ENCODE measurements at places on chromosomes 4 and X.

DNA sequence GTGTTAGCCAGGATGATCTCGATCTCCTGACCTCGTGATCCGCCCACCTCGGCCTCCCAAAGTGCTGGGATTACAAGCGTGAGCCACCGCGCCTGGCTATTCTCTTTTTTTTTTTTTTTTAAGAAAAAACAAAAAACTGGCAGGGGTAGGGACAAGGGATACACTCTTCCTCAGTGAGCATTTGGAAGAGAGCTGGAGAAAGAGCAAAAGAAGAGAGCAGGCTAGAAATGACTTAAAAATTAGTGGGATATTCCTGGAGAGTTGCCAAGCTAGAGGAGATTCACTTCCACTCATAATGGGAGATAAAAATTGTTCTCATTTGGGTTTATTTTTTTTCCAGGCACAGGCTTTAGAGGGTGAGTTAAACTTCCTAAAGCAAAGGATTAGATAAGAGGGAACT lies 140.0 kb upstream of the SCML1 start:
- no peak for DNase-seq

DNA sequence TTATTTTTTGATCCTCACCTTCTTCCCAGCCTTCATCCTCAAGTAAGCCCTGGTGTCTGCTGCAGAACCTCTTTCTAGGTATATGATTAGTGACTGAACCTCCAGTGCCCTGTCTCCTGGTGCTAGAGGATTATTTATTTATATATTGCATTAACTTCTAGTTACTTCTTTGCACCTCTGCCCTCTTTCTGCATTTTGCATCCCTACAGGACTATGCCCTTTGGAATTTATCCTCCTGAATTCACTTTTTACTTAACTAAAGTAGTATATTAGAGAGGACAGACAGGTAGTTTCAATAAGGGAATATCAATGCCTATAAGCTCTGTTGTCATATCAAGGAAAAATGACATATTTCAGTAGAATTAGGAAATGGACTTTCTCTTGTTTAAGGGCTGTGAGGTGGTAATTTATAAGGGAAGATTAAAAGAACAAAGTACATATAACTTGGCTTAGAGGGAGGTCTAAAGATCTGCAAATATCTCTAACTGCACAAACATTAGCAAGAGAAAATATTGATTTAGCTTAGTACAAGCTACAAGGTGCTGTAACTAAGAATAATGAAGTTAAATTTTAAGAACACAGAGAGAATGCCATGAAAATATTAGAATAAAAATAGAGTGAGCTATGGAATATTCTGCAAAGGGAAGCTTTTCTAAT lies 181.7 kb downstream of the TEX13A start:
- no peak for DNase-seq

GRCh38 chr4:65893271-65893670 lies 223.0 kb upstream of the EPHA5 start:
- no peak for DNase-seq

GRCh38 chrX:105821471-105822121 lies 743 bp upstream of the NRK start:
- DNase-seq, result no peak

DNA sequence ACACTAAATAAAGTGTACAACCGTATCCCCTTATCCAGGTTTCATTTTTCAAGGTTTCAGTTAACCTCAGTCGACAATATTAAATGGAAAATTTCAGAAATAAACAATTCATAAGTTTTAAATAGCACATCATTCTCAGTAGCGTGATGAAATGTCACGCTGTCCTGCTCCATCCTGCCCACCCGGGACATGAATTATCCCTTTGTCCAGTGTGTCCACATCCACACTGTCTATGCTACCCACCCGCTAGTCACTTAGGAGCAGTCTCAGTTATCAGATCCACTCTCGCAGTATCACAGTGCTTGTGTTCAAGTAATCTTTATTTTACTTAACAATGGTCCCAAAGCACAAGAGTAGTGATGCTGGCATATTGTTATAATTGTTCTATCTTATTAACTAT lies 54.7 kb downstream of the FRYL start:
- DNase-seq, result no peak

- no peak for DNase-seq
Measured at GRCh38 chrX:118562582-118563164, 67.1 kb downstream of the DOCK11 start.

- DNase-seq, result no peak
Measured at GRCh38 chr4:150332086-150332485, 249.9 kb upstream of the MAB21L2 start.

DNA sequence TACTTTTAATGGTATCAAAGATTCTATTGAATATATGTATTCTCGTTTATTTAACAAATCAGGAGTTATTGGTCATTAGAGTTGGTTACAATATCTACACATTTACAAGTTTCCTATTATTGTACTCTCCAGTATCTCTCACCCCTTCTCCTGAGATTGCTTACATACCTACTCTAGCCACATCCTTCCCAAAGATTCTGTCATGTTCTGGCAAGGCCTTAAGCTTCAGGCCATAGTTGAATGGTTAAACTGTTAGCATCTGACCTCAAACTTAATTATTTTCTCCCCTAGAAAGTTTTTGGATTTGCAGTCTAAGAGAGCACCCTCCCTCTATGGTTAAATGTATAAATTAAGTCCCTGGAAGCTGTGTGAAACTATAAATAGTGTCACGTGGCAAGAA lies 784.2 kb downstream of the GLUD2 start:
- DNase-seq, result no peak

- no peak for DNase-seq
Measured at GRCh38 chr4:16516796-16517439, 290.6 kb upstream of the TAPT1 start.

DNA sequence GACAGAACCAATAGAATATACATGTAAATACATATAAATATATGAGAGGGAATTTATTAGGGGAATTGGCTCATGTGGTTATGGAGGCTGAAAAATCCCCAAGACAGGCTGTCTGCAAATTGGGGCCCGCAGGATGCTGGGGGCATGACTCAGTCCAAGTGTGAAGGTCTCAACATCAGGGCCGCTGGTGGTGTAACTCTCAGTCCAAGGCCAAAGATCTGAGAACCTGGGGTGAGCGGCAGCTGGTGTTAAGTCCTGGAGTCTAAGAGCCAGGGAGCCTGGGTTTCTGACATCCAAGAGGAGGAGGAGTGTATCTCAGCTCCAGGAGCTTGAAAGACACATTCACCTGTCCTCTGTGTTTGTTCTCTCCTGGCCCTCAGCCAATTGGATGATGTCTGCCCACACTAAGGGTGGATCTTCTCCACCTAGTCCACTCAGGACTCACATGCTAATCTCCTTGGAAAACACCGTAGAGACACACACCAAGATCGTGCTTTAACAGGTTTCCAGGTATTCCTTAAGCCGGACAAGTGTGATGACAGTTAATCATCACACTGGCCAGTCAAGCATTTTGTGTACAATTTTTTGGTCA lies 28.9 kb downstream of the TIGD2 start:
- DNase-seq, result no peak

DNA sequence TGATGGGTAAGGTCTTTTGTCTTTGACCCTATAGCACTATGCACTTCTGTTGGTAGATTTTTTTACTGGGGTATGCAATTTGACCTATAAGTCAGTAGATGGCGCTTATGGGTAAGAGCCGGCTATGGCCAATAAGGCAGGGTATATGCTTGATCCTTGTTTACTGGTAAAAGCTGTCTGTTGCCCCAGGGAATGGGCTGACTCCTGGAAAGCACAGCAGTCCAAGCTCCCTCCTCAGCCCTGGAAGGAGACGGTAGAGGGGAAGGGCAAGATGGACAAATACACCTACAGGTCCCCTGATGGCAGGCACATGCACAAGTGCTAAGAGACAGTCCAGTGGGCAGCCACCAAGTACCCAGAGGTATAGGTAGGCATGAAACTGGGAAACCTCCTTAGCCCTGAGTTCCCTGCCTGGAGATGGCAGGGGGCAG lies 63.7 kb downstream of the ADAMTS3 start:
- DNase-seq, result peak; percentile 24

DNA sequence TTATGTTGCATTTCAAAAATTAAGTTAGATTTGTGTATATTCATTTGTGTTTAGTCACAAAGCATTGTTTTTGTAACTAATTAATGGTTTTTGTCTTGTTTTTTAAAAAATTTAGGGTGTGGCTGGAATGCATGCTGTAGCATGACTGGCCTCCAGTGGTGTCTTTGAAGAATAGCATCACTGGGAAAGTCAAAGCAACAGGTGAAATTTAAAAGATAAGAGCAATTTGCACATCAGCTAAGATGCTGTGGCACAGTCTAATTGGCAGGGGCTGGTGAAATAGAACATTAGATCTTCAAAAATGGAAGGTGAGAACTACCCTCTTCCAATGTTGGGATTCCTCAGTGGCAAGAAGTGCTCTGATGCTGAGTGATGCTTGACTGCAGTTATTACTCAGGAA lies 45.3 kb downstream of the ANK2 start:
- peak; percentile 48 for DNase-seq

DNA sequence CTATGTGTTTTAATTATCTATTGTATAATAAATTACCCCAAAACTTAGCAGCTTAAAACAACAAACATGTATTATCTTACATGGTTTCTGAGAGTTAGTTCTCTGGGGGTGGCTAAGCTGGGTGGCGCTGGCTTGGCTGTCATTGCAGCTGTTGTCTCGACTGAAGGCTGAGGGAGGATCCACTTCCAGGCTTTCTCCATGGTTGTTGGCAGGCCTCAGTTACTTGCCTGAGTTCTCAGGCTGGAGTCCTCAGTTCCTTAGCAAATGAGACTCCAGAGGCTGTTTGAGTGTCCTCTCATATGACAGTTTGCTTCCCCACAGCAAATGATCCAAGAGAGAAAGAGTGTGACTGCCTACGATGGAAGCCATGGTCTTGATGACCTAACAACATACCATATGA lies 23.5 kb upstream of the GALNT7 start:
- no peak for DNase-seq

GRCh38 chrX:16251782-16252181 lies 84.5 kb downstream of the MAGEB17 start:
- no peak for DNase-seq

DNA sequence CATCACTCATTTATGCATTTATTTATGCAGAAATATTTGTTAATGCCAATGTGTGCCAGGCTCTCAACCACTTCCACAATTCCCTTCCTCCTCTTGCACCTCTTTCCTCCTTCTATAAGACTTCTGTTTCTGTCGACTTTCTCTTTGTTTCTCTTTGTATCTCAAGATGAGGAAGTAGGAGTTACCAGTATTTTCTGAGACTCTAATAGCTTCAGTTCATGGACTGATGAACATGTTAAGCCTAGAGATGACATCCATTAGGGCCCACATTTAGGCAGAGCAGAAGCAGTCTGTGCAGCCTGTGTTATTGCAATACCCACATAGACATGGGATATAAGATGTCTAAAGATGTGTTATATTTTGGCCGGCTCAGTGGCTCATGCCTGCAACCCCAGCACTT lies 241.8 kb upstream of the SMIM31 start:
- no peak for DNase-seq

DNA sequence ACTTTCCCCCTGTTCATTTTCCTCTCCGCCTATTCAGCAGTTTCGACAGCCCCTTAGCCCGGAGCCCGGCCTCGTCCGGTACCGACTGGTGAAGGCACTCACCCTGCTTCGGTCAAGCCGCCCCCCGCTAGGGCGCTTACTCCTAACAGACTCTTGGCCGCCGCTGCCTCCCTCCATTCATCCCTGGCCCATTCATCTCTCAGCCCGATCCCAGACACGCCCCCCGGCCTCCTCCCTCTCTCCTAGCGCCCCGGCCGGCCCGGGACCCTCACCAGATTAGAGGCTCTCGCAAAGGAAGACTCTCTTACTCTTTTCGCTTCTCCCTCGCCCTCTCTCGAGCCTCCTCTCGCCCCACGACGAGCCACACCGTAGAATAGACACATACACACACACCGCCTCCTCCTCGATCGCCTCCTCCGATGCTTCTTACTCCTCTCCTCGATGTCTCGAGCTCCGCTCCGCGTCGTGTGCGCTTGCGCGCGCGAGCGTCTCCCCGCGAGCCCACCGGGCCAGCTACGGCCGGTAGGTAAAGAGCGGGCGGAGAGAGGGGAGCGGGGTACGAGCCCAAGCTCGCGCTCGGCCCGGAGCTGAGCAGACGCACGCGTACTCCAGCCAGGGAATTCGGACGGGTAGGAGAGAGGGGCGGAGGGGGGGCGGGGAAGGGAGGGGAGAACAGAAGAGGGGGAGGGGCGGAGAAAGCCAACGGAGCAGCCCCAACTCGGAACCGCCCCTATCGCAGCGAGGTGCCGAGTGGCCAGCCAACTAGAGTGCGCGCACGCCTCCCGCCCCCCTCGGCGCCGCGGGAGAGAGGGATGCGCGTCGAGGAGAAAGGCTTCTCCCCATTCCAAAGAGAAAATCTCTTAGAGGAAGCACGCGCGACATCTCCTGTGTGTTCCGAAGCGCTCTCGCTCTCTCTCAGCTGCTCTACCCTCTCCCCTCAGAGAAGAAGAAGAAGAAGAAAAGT lies at the start of gene WNK3:
TSS of gene WNK3 (minus strand) at position 633 of the 964 bp plus-strand sequence.
- peak; percentile 82 for DNase-seq

- DNase-seq, result no peak
Measured at GRCh38 chr4:152599095-152599494, 63.2 kb upstream of the FBXW7 start.

DNA sequence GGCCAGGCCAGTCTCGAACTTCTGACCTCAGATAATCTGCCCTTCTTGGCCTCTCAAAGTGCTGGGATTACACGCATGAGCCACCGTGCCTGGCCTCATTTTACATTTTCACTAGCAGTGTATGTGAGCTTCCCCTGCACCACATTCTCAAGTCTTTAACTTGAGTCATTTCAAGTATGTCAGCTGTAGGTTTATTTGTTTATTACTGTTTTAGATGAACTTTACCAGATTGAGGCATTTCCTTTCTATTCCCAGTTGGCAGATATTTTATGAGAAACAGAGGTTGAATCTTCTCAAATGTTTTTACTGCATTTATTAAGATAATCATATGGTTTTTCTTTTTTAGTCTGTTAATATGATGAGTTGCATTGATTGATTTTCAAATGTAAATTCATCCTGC lies 114.6 kb upstream of the SH3RF1 start:
- no peak for DNase-seq

DNA sequence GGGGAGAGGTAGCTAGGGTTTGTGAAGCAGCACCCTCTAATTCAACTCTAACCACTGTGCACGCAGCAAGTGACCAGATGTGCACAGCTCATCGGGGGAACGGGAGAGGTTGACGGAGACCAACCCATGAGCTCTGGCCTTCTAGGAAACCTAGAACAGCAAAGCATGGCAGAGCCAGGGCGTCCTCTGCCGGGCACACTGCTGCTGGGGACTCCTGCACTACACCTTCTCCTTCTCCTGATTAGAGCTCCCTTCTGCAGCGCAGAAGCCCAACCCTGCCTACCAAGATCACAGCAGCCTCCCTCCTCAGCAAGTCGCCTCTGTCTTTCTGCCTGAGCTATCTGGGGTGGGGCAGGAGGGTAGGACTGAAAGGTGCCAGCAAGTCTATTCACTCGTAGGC lies 252.3 kb upstream of the PSAPL1 start:
- DNase-seq, result no peak

Data from NCI-H2171 treated with DMSO at 0.1 percent for 48 hours (cell line).